Right cardiac atrium (tissue), 5 donors: ENCODE measurements at places on chromosomes 4 and X.

DNA sequence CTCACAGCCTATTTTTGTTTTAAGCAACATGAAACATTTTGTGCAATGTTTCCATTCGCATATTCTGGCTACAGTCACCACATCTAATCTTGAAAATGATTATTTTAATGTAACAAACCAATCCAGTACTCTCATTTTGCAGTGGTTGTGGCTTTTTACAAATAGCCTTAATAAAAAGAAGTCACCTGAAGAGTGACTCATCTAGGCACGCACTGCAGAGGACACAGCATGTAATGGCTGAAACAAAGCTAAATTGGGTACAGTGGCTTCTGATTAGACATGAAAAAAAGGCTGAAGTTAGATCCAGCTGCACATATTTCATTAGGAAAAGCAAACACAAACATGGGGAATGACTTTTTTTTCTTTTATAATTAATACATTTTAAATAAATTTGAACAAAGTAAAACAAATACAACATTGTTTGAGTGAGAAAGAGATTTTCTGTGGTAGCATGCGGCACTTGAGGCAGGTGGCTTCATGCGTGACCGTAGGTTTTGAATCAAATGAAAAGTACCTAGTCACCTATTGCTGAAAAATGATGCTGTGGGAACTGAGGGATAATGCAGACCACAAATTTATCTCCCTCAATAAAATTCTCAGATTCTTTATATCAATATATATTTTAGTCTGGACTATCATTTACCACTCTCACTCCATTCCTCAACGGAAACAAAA, 240.8 kb upstream of the DDX53 start:
- DNase-seq = no peak

DNA sequence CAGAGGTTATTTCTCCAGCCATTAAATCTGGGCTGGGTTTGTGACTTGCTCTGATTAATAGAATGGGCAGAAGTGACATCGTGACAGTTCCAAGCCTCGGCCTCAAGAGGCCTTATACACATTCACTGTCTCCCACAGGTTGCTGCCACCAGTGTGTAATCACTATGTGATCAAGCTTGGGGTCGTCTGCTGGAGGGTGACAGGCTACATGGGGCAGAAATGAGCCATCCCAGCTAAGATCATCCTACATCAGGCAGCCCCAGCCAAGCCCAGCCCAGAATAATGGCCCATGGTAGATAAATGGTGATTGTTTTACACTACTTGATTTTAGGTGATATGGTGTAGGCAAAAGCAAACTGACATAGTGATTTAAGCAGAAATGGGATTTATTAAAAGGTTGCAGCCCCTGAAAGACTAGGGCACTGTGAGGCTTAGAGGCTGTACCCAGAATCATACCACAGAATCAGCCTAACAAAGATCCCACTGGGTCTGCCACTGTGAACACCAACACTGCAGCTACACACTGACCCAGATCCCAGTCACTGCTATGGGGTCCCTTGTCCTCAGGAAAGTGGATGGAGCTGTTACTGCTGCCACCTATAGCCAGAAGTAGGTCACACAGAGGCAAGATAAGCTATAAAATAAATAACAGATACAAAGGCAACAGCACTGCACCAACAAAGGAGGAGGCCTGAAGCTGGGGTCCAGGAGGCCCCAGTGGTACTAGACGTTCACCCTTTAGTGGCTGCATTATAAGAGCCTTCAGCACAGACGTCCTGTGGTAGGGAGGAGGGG, 159.6 kb upstream of the RBPJ start:
- DNase-seq = no peak

GRCh38 chrX:50814701-50815100, 707 bp upstream of the SHROOM4 start:
- peak; percentile 11 for DNase-seq

DNA sequence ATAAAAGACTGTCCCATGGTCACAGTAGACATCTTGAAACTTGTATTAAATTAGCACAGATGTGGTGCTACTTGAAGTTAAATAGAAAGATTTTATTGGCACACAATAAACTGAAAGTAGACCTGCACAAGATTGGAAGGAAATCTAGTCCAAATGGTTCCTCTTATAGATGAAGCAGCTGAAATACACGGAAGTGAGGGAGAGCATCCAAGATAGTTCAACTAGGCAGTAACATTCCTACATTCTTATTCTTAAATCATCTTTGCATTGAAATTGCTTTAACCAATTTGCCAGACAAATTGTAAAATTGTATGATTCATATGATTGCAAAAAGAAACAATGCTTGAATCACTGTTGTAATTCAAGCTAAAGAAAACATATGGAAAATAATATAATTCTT, 87.6 kb upstream of the VCX3B start:
- DNase-seq = no peak

DNA sequence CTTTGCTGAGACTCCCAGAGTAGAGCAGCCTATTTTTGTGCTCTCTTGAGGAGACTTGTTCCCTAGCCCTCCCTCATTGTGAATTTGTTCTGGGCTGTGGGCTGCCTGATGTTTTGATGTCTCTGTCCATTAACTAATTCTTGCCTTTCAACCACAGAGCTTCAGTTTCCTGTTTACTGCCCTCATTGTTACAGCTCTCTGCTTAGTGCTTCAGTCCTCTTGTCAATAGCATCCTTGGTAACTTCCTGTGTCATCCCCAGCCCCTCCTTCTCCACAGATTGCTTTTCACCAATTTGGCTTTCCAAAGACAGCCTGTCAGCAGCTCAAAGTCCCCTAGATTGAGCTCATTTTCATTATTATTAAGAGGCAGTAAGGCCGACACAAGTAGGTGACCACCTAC, 69.9 kb downstream of the COX7B2 start:
- DNase-seq = no peak

DNA sequence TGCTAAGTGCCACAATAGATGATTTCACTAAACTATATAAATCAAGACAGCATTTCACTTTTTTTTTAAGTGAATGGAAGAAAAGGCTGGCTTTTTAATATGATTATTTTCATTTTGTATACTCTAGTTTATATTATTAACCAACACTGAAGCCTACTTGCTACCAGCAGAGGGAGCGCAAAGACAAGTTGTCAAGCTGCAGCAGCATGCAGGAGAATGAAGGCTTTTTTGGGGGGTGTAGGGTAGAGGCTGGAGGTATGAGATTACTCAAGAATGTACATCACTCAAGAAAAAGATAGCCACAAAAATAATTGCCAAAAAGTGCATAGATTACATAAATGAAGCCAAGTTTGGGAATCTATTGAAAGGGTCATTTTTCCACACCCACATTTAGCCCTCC, 519.5 kb downstream of the FGF13 start:
- DNase-seq = no peak

DNA sequence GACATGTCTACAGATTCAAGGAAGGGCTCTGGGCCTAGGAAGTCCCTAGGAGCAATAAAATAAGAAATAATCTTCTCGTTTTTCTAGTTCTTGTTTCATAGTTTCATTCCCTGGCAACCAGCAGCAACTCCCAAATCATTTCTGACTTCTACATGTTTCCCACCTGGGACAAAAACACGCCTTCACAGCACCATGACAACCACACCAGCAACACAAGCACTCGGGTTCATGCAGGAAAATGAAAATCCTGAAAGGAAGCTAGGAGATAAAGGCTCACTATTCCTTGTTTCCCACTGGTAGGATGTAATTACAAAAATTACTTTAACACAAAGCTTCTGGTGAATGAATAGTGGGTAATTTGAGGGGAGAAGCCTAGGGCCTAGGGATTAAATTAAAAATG, 158.9 kb downstream of the ADAMTS3 start:
- DNase-seq = no peak

DNA sequence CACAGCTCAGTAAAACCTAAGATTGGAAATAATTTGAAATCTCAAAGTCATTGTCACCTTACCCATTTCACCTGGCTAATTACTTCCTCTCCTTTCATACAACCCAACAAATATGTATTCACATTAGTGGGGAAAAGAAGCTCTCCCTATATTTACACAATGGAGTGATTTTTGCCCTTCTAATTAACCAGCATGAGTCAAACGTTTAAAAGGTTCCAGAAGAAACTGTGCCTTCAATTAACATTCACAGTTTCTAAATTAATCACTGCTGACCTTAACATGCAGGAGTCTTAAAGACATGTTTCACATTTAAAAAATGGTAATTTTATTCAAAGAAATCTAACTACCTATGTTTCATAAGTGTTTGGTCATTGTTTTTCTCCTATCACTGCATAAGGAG, 254.6 kb downstream of the CBLL2 start:
- DNase-seq = no peak

GRCh38 chr4:47154816-47155370, 123.5 kb downstream of the GABRB1 start:
- no peak for DNase-seq

DNA sequence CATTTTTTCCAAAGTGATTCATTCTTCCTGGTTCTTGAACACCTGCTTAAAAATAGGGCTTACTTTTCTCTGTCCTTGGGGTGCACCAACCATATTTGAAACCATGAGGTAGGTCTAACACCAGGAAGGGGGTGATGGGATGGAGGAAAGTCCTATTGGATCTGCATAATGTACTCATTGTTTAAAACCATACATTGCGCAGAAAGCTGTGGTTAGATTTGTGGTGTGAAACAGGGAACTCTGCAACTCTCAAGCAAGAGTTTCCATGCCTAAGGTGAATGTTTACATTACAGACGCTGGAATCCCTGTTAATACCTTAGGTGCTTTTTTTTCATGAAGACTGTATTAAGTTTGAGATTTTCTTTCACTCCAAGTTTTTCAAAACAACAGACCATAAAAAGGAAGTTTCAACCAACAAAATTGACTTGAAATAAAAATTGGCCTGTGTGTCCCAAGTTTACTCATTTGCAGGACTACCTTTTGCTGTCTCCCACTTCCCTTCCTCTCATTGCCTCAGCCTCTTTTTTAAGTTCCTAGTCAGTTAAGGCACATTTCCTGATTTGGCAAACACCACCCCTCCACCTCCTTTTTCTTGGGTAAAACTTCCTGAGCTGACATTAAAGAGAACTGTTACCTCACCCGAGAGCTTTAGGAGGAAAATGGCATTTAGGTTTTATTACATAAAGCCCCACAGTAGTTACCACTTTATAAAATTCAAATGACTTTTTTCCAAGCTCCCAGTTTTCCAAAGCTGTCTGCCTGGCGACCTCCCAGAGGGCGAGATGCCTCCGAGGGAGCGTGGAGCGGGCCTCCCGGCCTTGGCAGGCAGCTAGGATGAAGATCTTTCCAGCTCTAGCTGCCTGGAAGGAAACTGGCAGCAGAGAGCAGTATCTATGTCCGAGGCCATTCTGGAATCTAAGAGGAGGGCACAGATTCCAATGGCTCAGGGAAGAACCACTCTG, 47.9 kb upstream of the RBPJ start:
- no peak for DNase-seq

DNA sequence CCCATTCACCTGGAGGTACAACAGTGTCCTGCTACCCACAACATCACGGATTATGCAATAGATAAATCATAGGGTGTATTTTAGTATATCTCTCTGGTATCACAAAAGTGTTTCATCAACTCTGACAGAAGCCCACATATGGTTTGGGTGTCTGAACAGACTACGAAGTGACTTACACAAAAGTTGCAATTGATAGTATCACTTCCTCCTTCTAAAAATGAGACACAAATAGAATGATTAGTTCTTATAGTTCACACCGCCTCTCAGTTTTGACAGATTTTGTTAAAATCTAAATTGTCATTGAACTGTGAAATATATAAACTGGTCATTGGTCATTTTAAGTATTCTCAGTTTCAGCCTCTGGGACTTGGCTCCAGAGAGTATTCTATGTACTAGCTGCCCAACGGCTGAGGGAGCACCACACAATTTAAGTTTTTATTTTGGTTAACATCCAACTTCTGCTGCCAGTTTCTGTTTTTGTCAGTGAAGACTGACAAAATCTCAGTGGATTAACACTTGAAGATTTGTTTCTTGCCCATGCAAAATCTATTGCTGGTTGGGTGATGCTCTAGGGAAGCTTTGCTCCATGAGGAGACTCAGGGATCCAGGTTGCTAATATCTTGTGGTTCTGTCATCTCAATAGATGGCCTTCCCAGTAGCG, 113.8 kb upstream of the PUDP start:
- no peak for DNase-seq

DNA sequence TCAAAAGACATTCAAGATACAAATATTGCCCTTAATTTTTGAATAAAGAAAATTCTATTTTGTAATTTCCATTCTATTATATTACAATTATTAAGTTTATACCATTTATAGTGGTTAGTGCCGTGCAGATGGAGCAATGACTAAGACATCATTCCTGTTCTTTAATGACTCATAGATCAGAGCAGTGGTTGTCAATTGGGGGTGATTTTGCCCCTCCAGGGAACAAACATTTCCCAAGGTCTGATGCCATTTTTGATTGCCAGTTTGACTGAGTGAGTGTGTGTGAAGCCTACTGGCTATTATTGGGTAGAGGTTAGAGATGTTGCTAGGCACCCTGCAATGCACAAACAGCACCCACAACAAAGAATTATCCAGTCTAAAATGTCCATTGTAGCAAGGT, 97.9 kb upstream of the DDIT4L start:
- DNase-seq = no peak

DNA sequence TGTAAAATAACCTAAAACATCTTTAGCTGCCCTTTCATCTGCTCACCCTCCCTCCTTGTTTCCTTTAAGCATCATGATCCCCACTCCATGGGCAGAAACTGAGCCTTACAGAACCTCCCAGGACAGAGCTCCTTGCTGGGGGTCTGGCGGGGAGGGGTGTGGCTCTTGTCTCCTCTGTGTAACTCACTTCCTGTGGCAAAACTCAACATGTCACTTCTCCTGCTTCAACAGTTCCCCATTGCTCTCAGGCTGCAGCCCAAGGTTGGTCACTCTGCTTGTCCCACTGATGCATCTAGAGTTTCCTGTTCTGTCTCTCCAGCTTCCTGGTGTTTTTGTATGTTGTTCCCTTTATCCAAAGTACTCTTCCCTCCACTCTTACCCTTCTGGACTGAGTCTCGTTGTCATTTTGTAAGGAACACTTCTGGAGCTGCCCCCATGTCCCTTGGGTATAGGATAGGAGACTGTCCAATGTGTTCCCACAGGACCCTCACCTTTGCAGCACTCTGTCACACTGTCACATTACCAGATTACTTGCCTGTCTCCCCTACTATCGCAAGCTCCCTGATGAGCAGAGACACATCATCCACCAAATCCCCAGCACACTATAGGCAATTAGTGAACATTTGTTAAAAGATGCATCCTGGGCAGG, 19.6 kb downstream of the TMEM31 start:
- no peak for DNase-seq

- no peak for DNase-seq
These were observed 33.8 kb upstream of the FGFBP2 start for GRCh38 chr4:15996773-15997172.

DNA sequence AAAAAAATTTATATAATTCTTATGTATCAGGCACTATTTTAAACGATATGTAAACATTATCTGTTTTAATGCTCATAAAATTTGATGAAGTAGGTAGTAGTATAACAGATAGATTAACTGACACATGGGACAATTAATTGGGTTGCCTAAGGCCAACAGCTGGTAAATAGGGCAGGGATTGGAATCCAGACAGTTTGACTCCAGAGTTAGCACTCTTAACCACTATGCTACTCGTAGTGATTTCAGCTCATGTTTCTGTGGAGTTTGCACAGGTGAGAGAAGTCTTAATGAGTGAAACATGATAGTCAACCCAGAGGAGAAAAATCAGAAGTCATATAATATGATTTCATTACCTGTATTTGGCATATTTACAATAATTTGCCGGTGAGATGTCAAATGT, 126.0 kb upstream of the WDFY3 start:
- DNase-seq = no peak

- DNase-seq = no peak
These were observed 117.0 kb downstream of the SPOCK3 start for GRCh38 chr4:167117273-167117672.

- DNase-seq = no peak
These were observed 94.3 kb downstream of the FAM193A start for GRCh38 chr4:2630556-2631273.

- DNase-seq = no peak
These were observed 12.1 kb downstream of the UVSSA start for GRCh38 chr4:1359144-1359501.
